ENCODE measurements at places on chromosomes 4 and X.

DNA sequence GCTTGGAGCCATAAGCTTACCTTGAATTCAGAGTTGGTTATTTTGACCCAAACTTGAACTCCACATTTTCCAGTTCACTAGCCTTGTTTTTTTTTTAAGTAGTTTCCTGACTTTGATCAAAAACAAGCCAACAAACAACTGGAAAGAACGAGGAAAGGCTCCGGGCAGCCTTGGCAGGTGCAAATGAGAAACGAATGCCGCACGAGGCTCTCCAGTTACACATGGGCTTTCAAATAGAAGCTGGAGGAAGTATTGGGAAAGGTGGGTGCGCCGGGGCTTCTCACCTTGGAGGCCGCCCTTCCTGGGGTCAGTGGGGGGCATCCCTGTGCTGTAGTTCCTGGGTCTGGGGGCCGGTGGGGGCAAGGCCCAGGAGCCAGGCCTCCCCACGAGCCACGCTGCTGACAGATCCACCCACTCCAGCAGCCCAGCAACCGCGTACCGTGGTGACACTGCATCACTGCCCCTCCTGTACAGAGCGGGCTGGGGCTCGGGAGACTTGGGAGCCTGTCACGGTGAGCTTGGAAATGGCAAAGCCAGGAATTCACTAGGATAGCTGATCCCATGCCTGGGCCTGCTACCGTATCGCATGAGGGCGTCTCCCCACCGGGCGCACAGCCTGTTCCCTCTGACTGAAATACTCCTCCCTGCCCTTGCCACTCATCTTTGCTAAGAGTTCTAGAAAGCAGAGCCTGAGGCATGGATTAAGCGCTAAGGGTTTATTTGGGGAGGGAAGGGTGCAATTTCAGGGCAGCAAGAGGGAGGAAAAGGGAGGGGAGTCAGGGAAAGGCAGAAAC lies 50.9 kb upstream of the ADRA2C start:
- DNase-seq = no peak

DNA sequence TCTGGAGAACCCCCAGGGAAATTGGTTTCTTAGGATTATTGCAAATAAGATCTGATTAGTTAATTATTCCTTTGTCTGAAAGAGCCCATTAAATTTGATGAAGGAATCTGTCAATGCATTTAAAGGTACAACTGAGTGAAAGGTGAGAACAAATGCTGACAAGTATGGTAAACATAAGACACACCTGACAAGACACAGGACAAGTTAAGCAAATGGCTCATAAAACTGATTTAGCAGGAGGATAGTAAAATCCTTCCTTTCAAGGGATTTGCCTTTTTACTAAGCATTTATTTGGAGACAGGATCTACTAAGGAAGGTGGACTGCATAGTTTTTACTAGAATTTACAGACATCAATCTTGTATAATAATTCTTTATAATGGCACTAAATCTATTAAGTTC lies 553.9 kb downstream of the SPRY1 start:
- DNase-seq = no peak

DNA sequence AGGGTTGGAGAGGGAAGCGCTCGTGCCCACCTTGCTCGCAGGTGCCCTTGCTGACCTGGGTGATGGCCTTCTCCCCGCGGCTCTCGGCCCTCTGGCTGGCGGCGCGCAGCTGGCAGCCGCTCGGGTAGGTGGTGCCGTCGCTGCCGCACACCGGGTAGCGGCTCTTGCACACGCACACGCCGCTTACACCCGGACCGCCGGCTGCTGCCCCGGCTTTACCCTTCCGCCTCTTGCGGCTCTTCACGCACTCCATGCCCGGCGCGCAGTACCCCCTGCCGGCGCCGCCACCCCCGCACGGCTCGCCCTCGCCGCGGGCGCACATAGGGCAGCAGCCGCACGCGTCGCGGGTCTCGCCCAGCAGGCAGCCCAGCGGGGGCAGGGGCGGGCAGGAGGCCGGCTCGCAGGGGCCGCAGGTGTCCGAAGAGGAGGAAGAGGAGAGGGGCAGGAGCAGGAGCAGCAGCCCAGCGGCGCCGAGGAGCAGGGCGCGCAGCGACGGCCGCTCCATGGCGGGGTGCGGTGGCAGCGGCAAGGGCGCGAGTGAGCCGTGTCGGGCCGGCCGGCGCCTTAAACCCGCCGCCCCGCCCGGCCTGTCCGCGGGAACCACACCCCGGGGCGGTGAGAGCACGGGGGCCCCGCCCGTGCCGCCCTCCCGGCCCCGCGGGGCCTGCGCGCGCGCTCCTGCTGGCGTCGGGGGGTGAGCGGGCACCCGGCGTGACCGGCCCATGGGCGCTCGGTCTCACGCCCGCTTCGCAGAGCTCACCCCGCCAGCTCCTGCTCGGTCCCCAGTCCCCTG lies at the start of gene IGFBP7:
Gene IGFBP7 (minus strand): TSS at position 539 of the 793 bp plus-strand sequence. CDS start 34 bp downstream, at position 505.
- no peak for DNase-seq

- no peak for DNase-seq
Observed at GRCh38 chr4:11439836-11440235, 11.1 kb upstream of the HS3ST1 start.

GRCh38 chrX:123108513-123109427 lies 75.3 kb upstream of the GRIA3 start:
- no peak for DNase-seq

DNA sequence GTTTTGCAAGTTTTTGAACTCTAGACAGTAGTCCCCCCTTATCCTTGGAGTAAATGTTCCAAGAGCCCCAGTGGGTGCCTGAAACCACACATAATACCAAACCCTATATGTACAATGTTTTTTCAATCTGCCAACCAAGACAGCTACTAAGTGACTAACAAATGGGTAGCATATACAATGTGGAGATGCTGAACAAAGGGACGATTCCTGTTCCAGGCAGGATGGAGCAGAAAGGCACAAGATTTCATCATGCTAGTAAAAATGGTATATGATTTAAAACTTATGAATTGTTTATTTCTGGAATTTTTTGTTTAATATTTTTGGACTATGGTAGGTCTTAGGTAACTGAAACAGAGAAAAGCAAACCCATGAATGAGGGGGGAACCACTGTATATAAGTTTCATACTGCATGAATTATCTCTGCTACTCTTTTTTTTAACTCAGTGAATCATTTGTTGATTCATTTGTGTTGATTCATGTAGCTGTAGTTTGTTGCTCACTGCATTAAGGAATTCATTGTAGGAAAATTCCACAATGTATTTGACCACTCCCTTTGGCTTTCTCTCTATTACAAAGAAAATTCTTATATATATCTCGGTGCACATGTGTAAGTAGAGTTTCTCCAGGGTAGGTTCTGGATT lies 21.9 kb upstream of the ANXA3 start:
- DNase-seq = no peak

GRCh38 chr4:139828966-139829664 lies 163.5 kb downstream of the MGST2 start:
- DNase-seq = no peak

DNA sequence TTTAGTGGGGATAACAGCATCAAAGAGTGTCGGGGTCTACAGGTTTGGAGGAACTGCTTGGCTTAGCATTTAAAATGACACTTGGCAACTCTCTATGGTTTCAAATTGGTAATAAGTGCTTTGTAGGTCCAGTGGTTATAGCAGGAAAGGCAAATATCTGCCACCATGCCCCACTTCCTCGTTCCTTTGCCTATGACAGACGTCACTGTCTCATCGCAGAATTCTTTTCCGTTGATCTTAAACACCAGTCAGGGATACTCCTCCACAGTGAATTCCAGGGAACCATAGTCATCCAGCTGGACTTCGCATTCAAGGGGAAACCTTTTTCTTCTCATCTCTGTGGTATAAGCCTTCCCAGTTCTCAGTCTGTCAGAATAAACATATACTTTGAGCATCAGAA lies 319.1 kb downstream of the GPAT3 start:
- no peak for DNase-seq

- DNase-seq = no peak
Observed at GRCh38 chr4:11338956-11339782, 89.5 kb downstream of the HS3ST1 start.

DNA sequence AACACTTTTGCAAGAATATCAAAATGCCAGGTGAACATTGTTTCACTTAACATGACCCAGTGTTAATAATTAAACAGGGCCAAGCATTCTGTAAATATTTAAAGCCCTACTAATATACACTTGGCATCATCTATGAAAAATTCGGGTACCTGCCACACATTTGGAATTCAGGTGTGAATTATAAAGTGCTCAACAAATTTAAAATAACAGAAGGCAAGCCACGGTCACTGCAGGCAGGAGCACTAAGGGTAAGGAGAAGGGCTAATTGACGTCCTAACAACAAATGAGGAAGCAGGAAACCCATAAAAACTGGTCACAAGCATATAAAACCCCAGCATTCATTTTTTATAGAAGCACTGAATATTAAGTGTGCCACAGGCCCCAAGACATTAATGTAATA lies 43.8 kb upstream of the CPEB2 start:
- no peak for DNase-seq

- DNase-seq = no peak
Observed at GRCh38 chr4:169593050-169593560, 19.3 kb downstream of the NEK1 start.

GRCh38 chrX:154824638-154825037 lies 9.8 kb downstream of the SMIM9 start:
- DNase-seq = no peak

DNA sequence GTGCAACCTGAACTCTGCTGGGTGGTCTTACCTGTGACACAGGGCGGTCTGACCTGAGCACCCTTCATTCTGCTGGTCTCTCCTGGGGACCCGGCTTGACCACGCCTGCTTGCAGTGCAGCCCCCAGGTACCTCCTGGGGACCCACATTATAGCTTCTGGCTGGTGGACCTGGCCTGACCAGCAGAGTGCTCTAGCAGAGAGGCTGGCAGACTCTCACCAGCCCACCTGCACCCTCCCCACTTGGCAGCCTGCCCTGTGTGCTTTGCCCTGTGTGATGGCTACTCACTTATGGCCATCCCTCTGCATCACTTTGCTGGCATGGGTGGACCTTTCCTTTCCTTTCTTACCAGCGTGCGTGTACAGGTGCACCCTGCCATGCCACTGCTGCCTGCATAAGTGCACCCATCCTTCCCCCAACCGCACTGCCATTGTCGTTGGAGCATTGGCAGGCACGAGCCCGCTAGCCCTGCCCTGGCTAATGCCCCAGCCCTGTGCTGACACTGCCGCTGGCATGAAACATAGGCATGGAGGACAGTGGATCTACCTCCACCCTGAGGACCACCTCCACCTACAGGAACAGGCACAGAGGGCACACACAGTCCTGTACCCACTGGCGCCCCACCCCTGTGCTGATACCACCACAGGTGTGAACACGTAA lies 21.5 kb upstream of the H2AZ1 start:
- DNase-seq = no peak

DNA sequence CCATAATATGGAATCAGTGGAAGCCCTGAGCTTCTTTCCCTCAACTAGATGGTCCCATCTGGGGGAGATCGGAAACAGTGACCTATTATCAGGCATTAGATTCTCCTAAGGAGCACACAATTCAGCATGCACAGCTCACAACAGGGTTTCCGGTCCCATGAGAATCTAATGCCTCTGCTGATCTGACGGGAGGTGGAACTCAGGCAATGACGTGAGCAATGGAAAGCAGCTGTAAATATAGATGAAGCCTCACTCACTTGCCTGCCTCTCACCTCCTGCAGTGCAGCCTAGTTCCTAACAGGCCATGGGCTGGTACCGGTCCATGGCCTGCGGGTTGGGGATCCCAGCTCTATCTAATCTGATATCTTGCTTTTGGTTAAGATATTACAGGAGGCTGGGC lies 88.9 kb downstream of the COX7B2 start:
- DNase-seq = no peak

DNA sequence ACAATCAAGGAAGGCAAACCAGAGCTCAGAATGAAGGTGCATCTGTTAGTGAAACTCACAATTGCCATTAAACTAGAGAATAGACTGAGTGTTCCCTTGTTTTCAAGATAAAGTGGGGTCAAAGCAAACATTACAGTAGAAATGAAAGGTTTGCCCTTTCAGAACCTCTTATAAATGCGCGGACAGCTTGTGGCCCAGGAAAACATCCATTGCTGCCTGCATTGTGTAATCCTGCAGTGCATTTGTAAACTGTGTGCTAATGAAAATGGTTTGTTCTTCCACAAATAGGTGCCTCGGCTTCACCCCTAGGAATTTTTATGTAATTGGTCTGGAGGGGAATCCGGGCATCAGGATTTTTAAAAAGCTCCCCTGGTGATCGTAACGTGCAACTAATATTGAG lies 62.8 kb downstream of the SNX25 start:
- no peak for DNase-seq

DNA sequence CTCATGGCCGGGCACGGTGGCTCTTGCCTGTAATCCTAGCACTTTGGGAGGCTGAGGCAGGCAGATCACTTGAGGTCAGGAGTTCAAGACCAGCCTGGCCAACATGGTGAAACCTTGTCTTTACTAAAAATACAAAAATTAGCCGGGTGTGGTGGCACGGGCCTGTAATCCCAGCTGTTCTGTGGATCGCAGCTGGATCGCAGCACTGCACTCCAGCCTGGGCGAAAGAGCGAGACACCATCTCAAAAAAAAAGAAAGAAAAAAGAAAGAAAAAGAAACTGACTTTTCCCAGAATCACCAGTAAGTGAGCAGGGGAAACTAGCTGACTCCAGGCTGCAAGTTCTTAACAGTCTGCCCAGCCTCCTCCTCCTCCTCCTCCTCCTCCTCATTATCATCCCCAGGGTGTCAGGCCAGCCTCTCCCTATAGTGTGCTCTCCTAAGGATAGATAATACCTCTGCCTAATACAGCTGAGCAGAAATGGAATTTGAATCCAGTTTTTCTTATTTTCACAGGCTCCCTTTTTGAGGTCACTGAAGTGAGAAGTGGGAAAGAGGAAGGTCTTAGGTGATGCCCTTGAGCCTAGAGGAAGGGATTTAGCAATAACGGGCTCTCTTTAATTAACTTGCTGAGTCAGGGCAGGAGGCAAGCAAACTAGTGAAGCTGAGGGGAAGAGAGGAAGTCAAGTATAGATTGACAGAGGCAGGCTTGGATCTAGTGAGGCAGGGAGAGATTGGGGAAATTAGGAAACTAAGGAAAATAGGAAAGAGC lies 11.8 kb upstream of the ELF2 start:
- no peak for DNase-seq

DNA sequence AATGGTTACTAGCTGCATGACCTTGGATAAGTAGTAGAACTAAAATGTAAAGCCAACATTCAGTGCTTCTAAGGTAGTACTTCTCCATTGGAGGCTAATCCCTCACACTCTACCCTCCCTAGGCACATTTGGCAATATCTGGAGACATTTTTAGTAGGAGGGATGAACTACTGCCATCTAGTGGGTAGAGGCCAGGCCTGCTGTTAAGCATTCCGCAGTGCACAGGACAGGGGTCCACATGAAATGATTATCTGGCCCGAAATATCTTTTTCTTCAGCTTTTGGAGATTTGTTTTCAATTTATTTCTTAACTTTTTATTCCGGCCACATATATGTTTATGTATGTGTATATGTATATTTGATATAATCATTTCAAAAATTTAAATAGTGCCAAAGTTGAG lies 36.0 kb upstream of the SPANXC start:
- DNase-seq = no peak

DNA sequence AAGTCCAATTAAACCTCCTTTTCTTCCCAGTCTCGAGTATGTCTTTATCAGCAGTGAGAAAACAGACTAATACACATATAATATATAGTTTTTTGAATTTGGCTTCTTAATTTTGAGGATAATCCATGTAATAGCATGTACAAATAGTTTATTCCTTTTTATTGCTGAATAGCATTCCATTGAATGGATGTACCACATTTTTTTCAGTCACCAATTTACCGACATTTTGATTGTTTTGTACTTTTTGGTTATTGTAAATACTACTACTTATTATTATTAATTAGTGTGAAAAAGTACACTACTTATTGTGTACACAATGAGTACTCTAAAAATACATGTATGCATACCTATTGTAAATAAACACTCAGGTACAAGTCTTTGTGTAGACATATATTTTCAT lies 42.3 kb upstream of the ANXA10 start:
- no peak for DNase-seq
